ENCODE measurements at places on chromosomes 16 and 17.

DNA sequence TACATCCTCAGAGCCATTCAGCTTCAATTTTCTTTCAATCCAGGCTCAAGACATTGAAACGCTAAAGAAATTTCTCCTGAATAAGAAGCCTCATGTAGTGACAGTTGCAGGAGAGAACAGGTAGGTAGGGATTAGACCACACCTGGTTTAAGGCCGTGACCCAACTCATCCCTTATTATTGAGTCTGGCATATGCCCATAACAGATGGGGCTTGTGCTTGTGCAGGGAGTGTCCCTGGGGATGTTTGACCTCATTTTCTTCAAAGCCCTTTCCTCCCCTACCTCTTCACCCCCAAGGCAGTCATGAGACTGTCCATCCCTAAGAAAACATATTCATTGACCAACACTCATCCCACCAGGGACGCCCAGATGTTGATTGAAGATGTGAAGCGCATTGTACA lies 24.3 kb downstream of the SUPT6H start:
- DNase-seq = no peak

DNA sequence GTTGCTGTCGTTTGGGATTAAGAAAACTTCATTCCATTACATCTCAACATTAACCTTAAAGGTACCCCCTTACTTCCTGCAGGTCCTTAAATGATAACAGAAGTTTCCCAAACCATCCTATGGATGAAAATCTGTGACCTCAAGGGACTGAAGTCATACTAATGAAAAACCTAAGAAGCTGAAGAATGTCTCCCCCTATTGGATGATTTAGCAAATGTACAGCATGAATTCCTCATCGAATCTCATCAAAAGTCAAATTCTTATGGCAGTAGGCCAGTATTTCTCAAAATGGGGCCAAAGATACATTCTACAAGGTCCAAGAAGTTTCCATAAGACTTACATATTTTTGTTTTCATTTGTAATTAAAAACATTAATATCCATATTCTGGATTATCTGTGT lies 13.5 kb downstream of the SCO1 start:
- DNase-seq = no peak

- DNase-seq = no peak
These were observed 56.3 kb downstream of the PLD6 start for GRCh38 chr17:17149520-17150447.

DNA sequence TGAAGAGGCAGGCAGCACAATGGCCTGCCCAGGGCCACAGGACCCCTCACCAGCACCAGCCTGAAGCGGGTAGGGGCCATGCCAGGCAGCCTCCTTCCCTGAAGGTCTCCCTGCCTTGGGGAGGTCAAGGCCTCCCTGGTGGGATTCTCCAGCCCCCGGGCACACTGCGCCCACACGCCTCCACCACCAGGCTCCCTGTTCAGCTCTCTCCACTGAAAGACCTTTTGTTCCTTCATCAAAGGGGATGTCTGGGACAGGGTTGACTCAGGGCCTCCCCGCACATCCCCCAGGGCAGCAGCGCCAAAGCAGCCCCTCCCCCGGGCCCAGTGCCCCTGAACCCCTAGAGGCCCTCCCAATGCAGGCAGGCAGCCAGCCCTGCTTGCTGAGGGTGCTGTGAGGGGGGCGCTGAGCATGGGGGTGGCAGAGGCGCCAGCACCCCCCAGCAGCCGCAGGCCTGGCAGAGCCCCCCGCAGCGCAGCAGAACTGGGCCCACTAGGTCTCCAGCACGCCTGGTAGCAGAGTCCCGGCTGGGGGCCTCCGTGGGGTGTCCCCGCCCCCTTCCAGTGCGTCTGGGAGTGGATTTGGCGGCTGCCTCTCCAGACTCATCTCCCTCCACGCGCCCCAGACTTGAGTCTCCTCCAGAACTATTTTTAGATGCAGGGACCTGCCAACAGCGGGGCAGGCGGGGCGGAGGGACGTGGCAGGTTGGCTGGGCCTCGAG lies 13.1 kb downstream of the BCAR1 start:
- DNase-seq = no peak

DNA sequence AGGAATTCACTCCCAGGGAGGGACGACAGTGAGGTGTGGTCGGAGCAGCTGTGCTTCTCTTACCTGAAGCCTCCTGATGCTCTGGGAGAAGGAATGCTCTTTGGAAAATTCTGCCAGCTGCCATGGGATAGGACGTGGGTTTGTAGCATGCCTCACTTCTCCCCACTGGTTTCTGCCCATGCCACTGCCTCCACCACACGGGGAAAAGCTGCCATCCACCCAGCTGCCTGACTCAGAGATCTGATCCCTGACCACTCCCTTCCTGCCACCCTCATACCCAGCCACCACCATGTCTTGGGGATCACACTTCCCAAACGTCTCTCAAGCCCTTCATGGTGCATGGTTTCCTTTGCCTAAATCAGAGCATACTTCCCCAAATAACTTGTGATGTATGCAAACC lies 80.0 kb downstream of the CPPED1 start:
- no peak for DNase-seq

- DNase-seq = no peak
These were observed 3.4 kb downstream of the B9D1 start for GRCh38 chr17:19359151-19359550.

DNA sequence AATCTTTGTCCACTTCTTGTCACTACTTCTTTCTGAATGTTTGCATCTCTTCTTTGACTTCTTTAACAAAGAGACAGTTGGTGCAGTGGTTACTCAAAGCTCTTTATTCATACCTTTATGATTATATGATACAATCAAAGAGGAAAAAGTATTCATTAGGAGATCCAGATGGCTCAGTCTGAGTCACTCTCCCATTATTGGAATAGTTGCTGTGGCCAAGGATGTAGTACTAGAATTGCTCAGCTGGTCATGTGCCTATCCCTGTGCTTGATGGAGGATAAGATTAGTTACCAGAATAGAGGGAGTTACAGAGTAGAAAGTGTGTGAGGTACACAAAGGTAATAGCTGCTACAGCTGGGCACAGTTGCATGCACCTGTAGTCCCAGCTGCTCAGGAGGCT lies 18.3 kb downstream of the BCAS3 start:
- no peak for DNase-seq

- DNase-seq = no peak
These were observed 169.5 kb upstream of the NOG start for GRCh38 chr17:56424005-56424404.

DNA sequence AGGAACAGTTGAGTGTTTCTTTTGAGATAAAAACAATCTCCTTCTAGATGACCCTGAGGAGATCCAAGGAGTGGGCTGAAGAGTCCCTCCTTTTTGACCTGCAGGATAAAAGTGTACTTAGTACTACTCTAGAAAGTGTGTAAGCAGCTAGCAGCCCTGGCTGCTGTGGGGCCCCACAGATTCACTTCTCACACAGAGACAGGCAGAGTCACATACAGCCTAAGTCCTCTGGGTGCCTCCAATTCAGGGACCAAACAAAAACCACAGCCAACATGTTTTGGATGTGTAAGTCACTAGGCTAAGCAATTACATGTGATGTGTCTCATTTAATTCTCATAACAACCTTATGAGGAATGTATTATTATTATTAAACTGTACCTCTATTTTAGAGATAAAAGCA lies 97.1 kb downstream of the TMEM100 start:
- DNase-seq = no peak

DNA sequence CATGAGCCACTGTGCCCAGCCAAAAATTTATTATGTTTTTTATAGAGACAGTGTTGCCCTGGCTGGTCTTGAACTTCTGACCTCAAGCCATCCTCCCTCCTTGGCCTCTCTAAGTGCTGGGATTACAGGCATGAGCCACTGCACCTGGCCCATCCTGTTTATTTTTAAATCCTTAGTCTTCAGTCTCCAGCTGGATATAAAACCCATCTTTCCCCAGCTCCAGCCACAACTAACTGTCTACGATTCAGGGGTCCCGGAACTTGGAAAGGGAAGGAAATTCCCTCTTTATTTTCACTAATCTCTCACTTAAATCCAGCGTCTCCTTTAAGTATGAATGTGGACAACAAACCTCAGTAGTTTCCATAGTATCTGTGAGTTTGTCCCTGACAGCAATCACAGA lies 62.2 kb downstream of the IQCK start:
- DNase-seq = no peak

DNA sequence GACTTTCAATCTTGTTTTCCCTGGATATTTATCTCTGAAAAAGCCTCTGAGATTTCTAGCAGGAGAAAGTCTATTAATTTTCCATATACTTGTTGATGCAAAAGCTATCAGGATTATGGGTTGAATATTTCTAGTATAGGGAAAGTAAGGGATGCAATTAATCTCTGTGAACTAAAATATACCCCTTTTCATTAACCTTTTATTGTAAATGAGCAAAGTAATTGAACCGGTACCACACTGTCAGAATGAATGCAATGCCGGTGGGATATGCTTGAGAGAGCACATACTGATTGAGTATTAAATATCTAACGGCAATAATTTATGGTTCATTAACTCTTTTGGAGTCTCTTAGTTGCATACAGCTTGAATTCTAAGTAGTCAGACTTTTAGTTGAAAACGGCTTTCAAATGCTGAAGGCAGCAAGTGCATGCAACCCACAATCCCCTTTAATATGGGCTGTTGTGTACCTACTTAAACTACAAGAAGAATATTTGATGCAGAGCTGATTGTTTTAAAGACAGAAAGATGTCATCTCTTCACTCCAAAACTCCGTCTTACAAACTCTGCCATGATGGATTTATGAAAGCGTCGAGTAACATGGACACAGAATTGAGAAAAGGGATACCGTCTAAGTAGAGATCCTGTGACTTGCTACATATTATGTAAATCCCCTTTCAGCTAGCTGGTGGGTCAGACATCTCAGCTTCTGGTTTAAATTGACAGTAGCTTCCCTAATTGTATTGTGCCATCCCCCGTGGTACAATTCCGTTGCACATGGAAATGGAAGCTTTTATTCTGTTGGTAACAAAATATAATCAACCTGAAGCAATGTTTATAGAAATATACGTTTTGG lies 141.3 kb upstream of the CDH8 start:
- DNase-seq = no peak

DNA sequence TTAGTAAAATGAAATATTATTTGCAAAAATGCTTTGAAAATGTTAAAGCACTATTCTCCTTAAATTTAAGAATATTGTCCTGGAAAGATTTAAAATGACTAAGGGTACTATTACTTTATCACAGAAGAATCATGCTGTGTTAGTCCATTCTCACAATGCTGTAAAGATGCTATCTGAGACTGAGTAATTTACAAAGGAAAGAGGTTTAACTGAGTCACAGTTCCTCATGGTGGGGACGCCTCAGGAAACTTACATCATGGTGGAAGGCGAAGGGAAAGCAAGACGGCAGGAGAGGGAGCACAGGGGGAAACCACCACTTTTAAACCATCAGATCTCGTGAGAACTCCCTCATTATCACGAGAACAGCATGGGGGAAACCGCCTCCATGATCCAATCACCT lies 245.6 kb downstream of the IRX3 start:
- no peak for DNase-seq

- DNase-seq = no peak
These were observed 563 bp downstream of the METRNL start for GRCh38 chr17:83079766-83080578.

DNA sequence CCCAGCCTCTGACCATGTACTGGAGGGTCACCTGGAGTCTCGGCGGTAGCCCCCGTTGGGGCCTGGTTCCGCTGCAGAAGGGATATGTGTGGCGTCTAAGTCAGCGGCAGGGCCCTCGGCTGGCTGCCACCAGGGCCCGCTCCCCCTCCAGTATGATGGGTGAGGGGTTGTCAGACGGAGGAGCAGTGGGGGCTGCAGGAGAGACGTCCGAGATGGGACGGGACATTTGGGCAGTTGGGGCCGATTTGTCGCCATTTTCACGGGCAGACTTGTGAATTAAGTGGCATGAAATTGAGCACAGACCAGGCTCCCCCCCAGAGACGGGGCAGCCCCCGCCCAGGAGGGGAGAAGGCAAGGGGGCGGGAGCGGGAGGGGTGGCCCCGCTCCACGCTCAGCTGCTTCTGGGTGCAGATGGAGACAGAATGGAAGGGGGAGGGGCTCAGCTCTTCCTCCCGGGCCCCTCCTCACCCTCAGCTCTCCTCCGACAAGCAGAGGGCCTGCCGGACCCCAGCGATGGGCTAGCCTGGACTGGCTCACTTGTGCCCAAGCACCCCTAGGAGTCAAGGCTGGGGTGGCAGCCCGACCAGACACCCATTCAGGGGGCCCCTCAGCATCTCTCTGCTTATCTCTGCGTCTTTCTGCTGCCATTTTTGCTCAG lies 52.7 kb upstream of the LHX1 start:
- no peak for DNase-seq

DNA sequence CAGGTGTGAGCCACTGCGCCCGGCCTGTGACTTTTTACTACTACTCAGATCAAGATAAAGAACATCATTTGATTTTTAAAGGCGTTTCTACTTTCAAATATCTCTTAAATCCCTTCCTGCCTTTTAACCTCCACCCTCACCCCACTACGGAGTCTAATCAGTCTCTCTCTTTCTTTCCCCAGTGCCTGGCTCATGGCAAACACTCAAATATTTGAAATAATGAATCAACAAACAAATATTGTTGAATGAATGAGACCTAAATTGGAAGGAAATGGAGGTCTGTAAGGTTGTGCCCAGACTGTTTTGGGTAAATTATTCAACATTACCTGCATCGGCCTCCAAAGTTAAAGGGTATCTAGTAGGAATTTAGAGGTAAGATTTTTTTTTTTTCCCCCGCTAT lies 14.7 kb downstream of the COPZ2 start:
- DNase-seq = no peak

DNA sequence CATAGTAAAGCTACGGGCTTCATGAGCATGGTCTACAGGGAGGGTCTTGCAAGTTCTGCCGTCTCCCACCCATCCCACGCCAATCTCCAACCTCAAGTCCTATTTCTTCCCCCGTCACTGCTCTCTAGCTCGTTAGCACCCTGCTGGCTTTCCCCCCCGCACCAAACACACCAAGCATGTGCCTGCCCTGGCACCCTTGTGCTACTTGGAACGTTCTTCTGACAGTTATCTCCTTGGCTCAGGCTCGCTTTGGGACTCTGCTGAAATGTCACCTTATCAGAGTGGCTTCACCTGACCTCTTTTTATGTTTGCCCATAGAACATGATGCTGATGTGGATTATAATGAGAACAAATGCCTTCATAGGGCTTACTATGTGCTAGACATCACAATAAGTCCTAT lies 21.9 kb downstream of the GLYR1 start:
- DNase-seq = no peak

DNA sequence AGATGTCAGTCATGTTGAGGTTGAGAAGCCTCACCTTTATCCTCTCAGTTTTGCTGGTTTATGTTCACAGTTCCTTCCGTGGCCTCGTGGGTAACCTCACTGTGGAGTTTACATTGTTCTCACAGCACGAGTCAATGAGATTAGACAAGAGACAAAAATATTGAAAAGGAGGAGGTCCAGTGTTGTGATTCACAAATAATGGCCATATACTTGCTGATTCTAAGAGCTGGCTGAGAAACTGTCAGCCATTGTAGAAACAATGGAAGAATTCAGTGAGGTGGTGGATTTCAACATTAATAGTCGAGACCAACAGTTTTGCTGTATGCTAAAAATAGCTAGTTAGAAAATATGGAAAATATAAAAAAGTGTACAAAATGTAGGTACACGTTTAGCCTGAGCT lies 176.4 kb upstream of the WSCD1 start:
- no peak for DNase-seq
